CD4-positive, alpha-beta T cell treated with Interferon alpha-2 for 1 hour (primary cell): ENCODE measurements at places on chromosomes 1 and 21.

GRCh38 chr1:63663301-63663700 lies 70.1 kb downstream of the PGM1 start:
- DNase-seq = no peak

DNA sequence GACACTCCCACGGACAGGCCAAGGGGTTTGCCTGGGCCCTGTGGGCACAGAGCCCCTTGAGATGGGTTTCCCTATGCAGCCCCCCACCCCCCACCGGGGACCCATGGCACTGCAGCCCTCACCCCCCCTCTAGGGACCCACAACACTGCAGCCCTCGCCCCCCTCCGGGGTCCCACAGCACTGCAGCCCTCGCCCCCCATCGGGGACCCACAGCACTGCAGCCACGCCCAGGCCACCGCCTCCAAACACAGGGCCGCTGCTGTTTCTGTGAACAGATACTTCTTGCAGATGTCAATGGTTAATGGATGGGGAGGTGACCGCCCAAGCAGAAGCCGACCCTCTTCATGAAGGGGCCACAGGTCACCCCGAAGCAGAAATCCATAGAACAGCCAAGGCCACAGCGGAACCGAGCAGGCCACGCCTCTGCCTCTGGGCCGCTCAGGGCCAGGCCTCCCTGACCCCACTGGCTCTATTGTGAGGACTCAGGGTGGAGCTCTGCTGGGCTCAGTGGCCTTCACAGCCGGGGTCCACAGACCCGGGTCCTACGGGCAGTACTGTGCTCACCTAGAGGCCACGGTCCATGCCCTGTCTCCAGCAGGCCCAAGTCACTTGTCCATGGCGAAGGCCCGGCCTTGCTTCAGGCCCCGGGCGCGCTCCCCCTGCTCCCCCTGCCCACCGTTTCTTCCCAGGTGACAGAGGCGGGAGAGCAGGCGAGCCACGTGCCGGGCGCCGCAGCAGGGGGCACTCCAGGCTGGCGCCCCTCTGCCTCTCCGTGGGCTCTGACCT lies 4.1 kb upstream of the POFUT2 start:
- no peak for DNase-seq

DNA sequence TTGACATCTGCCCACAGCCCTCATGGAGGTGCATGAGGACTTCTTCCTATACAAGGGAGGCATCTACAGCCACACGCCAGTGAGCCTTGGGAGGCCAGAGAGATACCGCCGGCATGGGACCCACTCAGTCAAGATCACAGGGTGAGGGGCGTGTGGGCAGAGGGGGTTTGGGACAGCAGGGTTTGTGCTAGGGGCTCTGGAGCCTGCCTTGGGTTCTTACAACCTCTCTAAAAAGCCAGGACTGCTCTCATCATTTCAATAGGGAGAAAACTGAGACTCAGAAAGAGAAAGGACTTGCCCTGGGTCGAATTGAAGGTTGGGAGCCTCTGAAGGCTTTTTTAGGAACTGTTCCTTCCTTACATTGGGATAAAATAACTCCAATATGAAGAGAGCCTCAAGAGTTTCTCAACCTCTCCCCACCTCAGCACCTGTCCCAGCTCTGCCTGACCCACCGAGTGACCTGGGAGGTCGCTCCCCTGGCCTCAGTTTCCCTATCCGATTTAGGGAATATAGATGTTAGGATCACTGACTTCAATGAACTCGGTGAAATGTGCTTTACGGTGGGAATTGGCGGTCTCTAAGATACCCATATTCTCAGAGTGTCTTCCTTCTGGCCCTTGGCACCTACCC lies 9.5 kb downstream of the TINAGL1 start:
- DNase-seq = no peak

GRCh38 chr1:54653036-54653435 lies 11.4 kb downstream of the MROH7 start:
- no peak for DNase-seq

- peak; percentile 70 for DNase-seq
Measured at GRCh38 chr1:91803847-91804545, 82.0 kb downstream of the TGFBR3 start.

DNA sequence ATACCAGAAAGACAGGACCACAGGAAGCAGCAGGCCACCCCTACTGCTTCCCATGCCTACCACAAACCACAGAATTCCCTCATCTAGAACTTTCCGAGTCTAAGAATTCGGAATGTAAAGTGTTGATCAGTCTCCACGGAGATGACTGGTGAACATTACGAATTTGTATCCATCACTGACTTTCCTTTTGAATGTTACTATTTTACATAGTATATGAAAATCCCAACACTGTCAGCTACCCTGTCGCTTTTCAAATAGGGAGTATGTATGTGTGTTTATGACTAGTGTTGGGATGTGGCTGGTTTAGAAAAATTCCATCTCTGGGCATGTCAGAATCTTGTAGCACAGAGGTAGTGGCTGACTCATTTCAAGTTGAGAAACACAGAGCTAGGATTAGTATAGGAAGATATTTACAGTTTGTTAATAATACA lies 118.2 kb downstream of the COQ8A start:
- no peak for DNase-seq

DNA sequence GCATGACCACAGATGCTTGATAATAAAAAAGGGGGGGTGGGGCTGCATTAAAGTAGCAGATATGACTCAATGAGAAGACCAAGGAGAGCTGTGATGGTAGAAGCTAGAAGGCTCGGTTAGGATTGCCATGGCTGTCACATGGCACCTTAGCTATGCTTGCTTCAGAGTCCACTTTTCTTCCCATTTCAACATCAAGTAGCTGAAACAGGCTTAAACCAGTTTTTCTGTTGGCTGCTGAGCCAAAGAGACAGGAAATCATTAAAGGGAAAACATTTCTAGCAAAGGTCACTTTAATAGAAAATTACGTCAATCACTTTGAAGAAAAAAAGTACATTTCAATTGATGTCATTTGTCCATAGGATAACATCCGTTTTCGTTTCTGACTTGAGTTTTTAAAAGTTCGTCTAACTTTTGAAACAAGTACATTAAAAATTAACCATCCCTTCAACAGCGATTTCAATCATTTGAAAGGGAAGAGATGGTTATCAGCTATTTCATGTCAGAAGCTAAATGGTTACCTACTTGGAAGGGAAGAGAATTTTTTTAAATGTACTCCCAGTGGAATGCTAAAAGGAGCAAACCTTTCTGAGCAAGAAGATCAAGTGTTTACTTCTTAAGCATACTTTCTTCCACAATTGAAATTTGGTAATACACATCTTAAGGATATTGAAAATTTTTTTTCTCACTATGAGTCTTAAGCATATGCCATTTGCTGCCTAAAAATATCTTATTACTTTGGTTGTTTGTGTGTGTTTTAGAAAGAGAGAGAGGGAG lies 488.1 kb upstream of the PRMT6 start:
- no peak for DNase-seq

GRCh38 chr21:36790616-36791015 lies 91.7 kb downstream of the SIM2 start:
- no peak for DNase-seq

DNA sequence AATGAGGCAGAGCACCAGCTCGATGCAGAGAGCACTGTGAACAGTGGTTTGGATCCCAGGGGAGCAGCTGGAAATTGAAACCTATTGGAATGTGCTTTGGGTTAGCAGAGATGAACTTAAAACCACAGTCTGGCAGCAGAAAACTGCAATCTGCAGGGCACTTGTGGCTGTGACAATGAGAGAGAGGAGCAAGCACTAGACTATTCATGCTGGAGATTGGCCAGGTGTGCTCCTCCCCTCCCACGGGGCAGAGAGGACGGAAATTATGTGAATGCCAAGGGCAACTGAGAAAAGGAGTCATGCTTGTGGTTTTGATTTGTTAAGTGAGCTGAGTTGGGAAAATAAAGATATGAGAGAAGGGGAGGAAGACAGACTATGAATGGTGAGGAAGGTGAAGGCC lies 38.1 kb downstream of the HSD3B2 start:
- DNase-seq = no peak

- DNase-seq = no peak
Measured at GRCh38 chr1:160733898-160734297, 5.1 kb upstream of the SLAMF7 start.

- DNase-seq = peak; percentile 11
Measured at GRCh38 chr1:220271706-220272046, 577 bp downstream of the RAB3GAP2 start.

DNA sequence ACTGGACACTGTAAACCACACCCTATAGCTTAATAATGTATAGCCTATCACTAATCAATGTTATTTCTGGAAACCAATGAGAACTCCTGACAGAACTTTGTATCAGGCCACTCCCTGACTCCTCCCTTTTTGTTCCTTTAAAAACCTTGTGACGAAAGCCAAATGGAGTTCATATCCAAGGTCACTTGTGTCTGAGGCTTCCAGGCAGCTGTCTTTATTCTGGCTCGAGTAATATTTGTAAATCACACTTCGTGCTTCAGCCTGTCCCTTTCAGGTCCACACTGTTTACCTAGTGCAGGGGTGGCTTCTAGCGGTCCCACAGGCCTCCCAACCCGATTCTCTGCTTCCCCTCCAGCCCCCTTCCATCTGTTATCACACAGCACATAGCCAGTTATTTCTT lies 16.2 kb upstream of the CAPN9 start:
- DNase-seq = no peak

- DNase-seq = peak; percentile 44
Measured at GRCh38 chr1:154478639-154479038, 23.4 kb upstream of the TDRD10 start.

DNA sequence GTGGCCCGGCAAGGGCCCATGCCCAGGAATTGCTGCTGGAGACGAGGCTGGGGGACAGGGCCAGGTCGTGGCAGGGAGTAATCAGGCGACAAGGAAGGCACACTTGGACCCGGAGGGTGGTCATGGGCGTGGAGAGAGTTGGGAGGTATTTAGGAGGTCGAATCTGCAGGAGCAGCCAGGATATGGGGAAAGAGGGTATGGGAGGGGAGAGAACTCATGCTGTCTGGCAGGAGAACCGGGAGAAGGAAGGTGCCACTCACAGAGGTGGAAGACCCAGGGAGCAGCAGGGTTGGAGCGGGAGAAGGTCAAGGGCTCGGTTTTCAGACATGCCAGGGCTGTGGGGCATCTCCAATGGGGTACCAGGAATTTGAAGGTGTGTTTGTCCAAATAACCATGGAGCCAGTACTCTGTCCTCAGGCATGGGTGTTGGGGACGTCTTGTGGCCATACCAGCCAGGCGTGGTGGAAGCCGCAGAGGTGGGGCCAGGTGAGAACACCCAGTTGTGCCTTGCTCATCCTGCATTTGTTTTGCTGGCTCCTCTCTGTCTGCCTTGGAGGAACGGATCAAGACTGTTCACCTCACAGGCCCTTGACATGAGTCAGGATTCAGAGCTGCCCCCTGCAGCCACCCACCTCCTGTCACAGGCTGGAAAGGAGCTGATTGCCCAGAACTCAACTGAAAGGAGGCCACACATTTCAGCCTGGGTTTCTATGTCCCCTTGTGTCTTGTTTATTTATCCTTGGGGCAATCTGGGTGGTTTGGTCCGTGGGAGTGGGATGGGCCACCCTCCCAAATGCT lies 111.6 kb downstream of the SPSB1 start:
- no peak for DNase-seq

DNA sequence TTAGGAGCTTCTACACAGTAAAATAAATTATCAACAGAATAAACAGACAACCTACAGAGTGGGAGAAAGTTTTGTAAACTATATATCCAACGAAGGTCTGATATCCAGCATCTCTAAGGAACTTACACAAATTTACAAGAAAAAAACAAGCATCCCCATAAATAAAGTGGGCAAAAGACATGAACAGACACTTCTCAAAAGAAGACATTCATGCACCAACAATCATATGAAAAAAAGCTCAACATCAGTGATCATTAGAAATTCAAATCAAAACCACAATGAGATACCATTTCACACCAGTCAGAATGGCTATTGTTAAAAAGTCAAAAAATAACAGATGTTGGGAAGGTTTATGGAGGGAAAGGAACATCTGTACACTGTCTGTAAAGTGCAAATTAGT lies 526.4 kb upstream of the CAMK1G start:
- DNase-seq = no peak

- peak; percentile 18 for DNase-seq
Measured at GRCh38 chr21:38277501-38278131, 20.8 kb downstream of the KCNJ15 start.

- DNase-seq = peak; percentile 3
Measured at GRCh38 chr1:114033216-114033706, 54.0 kb downstream of the OLFML3 start.

DNA sequence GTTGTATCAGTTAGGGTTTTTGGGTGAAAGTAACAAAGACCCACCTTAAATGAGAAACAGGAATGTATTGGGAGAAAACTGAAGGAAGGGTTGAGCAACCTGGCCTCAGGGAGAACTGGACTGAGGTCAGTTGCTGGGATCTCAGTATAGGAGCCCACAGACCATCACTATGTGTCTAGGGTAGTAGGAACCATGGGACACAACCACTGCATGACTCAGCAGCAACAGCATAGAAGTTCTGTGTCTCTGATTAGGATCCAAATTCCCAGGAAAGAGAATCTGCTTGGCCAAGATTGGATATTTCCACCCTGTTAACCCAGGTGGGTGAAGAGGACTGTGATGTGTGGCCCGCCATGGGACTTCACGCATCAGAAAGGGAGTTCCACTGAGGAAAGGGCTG lies 102.2 kb upstream of the RAB3GAP2 start:
- DNase-seq = no peak

GRCh38 chr1:243559575-243560162 lies 290.4 kb downstream of the AKT3 start:
- DNase-seq = no peak

DNA sequence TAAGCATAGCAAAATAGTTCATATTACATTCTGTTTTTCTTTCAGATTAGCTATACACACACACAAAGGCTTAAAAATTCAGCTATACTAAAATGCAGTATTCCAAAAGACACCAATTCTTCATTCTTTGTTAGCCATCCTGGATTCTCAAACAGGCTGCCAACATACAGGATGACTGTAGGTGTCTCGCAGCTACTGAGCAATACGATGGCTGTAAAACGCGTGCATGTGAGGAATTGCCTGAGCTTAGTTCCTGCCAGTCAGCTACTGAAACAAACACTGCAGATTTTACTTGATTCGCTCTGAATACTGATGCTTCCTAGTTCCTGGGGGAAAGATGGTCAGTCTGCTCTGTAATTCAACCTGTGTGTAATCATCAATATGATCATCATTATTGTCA lies 24.7 kb upstream of the HMGN1 start:
- DNase-seq = no peak

DNA sequence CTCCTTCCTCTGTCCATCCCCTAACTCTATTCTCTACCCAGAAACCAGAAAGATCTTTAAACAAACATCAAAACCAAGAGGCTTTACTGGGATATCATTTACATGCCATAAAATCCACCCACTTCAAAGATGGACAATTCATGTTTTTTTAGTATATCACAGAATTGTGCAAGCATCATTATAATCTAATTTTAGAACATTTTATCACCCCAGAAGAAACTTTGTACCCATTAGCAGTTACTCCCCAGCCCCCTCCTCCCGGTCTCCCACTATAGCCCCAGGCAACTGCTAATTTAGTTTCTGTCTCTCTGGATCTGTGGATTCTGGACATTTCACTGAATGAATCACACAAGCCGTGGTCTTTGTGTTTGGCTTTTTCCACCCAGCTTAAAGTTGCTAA lies 4.8 kb upstream of the SELENON start:
- no peak for DNase-seq
